ENCODE measurements at places on chromosomes 4 and X.

GRCh38 chr4:85446141-85446861, 28.6 kb upstream of the ARHGAP24 start:
- no peak for DNase-seq

- DNase-seq, result no peak
Observed at GRCh38 chrX:135384161-135384836, 37.4 kb upstream of the SMIM10L2A start.

GRCh38 chr4:151777471-151777870, 16.7 kb upstream of the GATB start:
- DNase-seq, result no peak

DNA sequence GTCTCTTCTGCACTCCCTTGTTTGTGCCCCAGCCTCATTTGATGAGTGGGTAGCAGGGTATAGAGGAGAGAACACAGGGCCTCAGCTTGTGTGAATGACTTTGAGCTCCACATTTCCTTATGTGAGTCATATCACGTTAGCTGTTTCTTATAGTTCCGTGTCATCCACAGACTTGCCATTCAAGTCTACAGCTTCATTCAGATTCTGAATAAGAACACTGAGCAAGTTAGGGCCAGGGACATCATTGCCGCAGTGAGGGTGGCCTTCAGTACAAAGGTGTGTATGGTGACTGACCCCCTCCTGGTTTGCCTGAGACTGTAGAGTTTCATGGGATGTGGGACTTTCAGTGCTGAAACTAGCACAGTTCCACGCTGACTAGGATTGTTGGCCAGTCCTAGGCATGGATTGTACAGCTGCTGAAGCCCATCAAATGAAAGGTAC, 23.6 kb downstream of the KLF3 start:
- no peak for DNase-seq

DNA sequence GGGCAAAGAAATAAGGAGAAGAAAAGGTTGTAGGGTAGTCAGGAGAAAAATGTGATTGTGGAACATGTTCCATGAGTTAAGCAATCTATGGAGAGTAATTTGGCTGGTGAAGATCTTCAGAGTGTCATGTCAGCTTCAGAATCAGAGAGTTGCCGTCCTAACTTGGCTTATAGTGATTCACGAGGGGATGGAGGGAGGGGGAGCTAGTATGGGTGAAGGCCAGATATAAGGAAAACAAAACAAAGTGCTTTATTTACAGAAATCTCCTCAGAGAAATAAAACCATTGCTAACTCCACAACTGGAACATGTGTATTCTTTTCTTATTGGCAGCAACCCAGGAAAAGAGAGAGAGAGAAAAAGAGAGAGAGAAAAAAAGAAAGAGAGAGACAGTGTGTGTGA, 256.5 kb upstream of the NRK start:
- no peak for DNase-seq

- DNase-seq, result no peak
Observed at GRCh38 chr4:108881190-108881589, 118.3 kb upstream of the ETNPPL start.

GRCh38 chrX:43316146-43316545, 340.0 kb upstream of the MAOA start:
- DNase-seq, result no peak

GRCh38 chr4:13548059-13548983, 4.0 kb upstream of the NKX3-2 start:
- DNase-seq, result peak; percentile 50

DNA sequence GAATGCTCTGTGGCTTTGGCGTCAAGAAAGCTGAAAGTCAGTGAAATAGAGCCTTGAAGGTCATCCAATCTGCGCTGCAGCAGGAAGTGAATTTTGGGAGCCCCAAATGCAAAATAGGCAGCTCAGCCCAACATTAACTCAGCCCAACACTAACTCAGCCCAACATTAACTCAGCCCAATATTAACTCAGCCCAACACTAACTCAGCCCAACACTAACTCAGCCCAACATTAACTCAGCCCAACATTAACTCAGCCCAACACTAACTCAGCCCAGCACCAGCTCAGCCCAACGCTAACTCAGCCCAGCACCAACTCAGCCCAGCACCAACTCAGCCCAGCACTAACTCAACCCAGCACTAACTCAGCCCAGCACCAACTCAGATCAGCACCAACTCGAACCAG, 71.5 kb downstream of the SORBS2 start:
- DNase-seq, result no peak

DNA sequence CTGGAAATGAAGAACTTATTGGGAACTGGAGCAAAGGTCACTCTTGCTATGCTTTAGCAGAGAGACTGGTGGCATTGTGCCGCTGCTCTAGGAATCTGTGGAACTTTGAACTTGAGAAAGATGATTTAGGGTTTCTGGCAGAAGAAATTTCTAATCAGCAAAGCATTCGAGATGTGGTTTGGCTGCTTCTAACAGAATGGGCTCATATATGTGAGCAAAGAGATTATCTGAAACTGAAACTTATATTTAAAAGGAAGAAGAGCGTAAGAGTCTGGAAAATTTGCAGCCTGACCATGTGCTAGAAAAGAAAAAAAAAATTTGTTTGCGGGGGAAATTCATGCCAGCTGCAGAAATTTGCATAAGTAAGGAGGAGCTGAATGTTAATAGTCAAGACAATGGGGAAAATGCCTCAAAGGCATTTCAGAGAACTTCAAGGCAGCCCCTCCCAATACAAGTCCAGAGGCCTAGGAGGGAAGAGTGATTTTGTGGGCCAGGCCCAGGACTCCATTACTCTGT, 35.9 kb upstream of the PAPSS1 start:
- DNase-seq, result no peak

DNA sequence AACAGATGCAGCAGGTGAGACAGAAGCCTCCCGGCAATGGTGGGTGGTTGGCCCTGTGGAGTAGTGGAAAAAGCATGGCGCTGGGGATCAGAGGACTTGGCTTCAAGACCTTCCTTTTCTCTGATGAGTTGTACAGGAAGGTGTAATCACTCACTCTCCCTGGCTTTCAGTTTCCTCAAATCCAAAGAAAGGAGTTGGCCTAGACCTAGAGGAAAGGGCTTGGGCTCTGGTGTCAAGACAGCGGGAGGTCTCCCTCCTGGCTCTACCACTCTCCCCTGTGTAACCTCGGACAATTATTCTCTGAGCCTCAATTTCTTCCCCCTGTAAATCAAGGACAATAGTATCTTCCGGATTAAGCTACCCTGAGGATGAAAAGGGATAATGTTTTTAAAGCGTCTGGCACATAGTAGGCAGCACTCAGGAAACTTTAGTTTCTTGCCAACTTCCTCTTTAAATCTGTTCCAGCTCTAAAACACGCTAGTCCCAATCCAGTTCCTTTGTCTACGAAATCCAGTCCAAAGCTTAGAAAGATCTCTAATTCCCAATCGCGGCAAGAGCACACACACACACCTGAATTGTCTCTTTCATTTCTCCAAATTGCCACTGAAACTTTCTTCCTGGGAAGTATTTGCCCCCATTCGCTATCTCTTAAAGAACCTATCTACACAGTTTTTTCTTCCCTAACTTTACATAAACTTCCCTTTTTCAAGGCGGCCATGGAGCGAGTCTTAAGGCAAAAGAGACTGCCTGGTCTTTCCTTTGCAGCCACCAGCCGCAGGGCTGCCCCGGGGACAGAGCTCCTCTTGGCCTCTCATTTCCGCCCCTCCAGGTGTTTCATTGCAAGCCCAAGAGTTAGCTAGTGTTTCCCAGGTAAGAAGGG, 29.9 kb upstream of the GPC4 start:
- peak; percentile 41 for DNase-seq

DNA sequence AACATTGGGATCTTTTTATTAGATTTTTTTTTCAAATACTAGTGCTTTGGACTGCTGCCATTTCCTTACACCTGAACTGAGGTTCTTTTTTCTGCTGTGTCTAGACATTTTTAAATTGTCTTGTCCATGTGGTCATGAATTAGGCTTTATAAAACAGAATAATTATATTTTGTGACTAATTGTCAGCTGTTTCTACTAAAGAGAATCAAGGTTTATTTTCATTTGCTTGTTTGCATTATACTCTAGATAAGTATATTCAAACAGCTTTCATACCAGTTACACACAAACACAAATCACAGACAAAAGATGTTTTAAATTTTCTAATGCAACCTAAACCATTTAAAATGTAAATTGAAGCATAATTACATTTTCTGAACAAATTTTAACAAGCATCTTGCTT, 194.7 kb downstream of the GALNTL6 start:
- no peak for DNase-seq

DNA sequence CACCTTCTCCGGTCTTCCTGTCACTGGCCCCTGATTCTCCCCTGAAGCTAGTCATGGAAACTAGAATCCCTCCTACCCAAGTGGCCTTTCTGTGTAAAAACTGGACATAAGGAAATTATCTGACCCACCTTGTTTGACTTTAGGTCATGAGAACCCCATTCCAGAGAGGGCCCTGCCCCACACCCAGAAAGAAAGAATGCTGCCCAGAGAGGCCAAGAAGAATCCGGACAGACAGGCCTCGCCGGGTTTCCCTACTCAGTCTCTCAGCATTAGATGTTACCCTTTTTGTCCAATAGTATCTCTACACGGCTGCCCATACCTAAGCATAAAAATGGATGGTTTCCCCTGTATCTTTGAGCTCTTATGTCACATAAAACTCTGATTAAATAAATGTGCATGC, 83.3 kb upstream of the HELT start:
- no peak for DNase-seq

- DNase-seq, result peak; percentile 92
Observed at GRCh38 chr4:110411574-110412011, 64.4 kb upstream of the ENPEP start.

DNA sequence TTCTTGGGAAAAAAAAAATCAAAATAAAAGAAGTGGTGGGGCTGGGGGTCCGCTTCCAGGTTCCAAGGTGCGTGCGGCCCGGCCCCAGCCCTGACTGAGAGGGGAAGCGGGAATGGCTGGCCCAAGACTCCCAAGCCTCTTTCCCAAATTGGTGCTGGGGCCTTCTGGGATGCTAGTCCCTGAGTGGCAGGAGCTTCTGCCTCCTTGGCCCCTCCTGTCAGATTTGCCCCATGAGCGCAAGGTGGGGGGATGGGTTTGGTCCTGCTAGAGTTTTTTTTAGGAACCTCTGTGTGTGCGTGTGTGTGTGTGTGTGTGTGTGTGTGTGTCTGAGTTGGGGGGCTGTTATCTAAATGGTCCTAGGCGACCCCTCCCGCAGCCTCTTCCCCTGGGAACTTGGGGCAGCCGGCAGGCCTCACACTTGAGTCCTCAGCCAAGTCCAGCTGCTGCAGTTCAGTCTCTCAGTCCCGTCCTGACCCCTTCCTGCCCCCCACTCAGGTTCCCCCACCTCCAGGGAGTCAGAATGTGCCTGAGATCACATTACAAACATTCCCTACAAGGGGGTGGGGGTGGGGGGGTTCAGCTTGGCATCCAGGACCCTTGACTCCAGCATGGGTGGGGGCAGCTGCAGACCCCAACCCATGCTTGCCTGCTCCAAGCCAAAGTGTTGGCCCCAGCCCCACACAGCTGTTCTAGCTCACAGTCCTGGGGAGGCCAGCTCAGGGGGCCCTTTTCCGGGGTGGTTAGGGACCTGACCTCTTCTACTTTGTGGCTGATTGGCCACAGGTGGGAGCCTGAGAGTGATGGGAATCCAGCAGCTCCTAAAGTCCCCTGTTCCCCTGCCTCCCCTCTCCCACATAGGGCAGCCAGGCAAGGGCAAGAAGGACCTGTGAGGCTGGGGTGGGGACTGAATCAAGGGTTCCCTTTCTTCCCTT, 4.0 kb downstream of the EFNB1 start:
- DNase-seq, result no peak

- peak; percentile 44 for DNase-seq
Observed at GRCh38 chr4:72468904-72469502, 100.0 kb downstream of the ADAMTS3 start.

DNA sequence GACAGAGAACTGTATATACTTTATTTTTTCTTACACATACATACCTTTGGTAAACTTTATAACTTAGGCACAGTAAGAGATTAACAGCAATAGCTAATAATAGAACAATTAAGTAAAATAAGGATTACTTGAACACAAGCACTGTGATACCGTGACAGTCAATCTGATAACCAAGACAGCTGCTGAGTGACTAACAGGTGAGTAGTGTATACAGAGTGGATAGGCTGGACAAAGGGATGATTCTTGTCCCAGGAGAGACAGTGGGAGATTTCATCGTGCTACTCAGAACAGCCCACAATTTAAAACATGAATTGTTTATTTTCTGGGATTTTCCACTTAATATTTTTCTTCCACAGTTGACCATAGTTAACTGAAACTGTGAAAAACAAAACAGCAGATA, 411.8 kb downstream of the PPP1R2C start:
- no peak for DNase-seq

GRCh38 chr4:138845054-138845453, 170.5 kb upstream of the NOCT start:
- no peak for DNase-seq

GRCh38 chr4:85268188-85268587, 206.8 kb upstream of the ARHGAP24 start:
- DNase-seq, result no peak

GRCh38 chrX:46819136-46819535, 17.7 kb upstream of the RP2 start:
- DNase-seq, result no peak

GRCh38 chr4:141376769-141377168, 156.1 kb downstream of the ZNF330 start:
- no peak for DNase-seq

- no peak for DNase-seq
Observed at GRCh38 chrX:104742355-104742754, 176.4 kb downstream of the IL1RAPL2 start.

- no peak for DNase-seq
Observed at GRCh38 chr4:25310066-25310802, 2.3 kb upstream of the ZCCHC4 start.

DNA sequence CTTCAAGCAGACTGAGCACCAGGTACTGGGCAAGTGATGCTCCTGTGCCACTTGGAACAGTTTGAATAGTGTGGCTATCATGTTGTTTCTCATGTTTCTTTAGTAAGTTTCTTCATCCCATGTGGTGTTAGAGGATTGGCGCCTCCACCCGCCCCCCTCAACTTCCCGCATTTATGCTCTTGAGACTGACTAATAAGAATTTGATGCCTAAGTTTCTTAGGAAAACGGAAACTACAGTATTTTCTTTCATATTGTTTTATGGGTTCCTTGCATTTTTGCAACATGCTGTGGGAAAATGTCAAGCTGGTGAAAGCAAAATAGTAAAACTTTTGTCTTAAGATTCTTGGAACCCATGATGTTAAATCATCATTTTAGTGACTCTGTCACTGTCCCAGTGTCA, 101.2 kb upstream of the SLC4A4 start:
- no peak for DNase-seq

DNA sequence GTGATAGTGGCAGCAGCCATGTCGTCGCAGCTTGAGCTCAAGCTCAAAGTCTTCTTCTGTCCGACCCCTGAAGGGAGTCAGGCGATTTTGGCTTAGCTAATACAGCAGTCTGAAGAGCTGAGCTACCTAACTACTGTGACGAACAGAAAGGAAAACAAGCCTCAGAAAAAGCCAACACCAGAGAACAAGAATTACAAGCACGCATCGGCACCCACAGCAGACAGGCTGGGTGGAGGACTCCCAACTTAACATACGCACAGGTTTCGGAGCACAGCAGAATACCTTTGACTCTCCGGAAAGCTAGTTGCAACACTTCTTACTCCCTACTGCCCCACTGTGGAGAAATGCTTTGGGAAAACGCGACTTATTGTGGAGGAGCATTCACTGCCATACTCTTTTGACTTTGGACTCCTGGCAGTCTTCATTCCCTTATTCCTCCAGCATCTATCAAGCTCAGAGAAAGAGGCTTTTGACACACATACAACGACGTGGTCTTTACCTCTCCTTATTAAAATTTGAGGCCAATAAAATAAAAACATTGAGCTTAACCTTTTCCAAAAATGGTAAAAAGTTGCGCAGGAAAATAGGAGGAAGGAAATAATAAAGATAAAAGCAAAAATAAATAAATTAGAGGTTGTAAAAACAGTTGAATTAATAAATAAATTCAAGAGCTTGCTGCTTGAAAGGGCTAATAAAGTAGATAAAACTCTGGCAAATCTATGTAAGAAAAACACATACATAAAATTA, 41.3 kb upstream of the GPC3 start:
- DNase-seq, result peak; percentile 17

Data from NCI-H1417 (cell line).